Activated CD4-positive, alpha-beta T cell treated with anti-CD3 and anti-CD28 coated beads for 4 hours (primary cell): ENCODE measurements at places on chromosomes 4 and X.
A peak's percentile ranks its signal among the peaks of the same experiment; 100 is the strongest.

DNA sequence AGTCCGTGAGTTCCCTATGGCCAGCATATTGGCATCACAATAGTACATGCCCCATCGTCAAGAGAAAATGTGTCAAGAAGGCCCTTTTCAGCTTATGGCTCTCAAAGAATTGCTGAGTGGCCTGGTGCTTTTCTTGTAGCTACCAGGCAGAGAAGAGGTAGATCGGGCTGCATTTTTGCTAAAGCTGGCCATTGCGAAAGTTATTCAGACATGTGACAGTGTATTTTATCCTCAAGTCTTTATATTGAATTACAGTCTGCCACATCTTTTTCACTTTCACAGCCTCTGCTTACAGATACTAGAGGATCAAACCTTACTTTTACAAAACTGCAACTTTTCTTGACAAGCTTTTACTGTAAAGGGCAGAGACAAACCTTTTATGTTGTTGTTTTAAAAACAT is 261.5 kb upstream of the IGFBP7 start:
- DNase-seq, result no peak

DNA sequence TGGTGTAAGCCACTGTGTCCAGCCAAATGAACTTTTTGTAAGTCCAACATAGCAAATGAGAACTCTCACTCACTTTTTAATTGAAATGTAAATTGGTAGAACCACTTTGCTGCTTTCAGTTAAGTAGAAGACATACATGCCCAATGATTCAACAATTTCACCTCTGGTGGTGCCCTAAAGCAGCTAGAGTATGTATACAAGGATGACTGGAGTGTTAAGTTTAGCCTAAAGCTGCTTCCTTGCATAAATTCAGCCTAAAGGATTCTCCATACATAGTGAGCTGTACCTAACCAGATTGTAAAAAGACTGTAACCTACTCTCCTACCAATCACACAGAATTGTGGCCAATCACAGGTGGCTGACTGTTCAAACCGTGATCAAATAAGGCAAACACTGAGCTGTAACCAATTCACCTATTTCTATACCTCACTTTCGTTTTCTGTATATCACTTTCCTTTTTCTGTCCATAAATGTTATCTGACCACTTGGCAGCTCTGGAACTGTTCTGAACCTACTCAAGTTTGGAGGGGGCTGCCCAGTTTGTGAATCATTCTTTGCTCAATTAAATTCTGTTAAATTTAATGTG is 39.9 kb downstream of the PDS5A start:
- no peak for DNase-seq

DNA sequence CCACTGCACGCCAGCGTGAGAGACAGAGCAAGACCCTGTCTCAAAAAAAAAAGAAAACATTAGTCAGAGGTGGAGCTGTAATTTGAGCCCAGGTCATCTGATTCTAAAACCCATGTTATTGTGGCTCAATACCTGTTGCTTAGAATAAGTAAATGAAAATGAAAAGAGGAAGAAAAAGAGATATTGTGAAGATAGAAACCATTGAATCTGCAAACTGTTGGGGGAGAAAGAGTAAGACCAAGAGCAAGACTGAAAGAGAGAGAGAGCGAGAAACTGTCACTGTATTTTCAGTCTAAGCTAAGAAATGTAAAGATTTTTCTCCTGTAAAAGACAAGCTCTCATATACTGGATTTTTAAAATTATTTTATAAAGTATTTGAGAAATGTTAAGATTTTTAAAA is 9.7 kb upstream of the IGSF1 start:
- DNase-seq, result no peak

- no peak for DNase-seq
Measured at GRCh38 chr4:77432717-77433417, 172.8 kb upstream of the CXCL13 start.

DNA sequence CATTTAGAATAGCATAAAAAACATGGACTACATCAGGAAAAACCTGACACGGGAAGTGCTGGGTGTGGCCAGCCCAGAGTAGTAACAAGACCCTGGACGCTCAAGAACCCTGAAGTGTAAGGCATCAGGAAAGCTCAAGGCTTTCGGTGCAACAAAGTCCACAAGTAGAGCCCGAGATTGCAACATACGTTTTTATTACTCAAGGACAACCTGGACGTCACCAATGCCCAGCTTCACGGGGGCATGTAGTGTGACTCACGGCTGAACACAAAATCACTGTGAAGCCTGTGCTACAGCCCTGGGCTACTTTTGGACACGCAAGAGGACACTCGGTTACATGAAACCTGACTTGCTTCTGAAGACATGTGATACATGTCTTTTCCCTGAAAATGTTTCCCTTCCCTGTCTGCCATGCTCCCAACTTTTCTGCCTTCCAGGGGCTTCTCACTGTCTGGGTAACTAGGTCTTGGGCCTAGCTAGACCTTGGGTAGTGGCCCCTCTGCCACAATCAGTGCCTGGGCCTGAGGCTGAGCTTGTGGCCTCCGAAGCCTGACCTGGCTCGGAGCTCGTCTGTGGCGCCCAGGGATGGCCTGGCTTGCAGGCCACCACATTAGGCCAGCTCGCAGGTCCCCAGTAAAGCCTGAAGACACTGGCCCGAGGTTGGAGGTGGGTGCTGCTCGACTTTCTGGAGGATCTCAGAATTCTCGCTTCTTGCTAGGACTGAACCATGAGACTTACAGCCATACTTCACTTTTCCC is 9.2 kb downstream of the IRAK1 start:
- no peak for DNase-seq

DNA sequence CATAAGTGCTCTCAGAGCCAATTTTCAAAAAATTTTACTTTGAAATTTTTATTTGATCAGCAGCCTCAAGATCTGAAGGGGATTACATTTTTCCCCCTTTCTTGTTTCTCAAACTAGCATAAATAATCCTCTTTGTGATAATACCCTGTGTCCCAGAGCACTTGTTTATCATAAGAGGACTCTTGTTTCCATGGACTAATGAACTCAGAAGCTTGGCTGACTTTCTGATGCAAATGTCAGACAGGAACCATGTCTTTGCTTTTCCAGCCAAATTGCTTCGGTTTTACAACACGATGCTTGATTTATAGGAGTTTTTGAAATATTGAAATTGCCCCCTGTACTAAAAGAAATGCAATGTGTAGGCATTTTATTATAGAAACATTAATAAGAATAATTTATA is 859.3 kb upstream of the LCORL start:
- no peak for DNase-seq

- DNase-seq, result peak; percentile 17
Measured at GRCh38 chr4:7938609-7939376, 868 bp downstream of the AFAP1 start.

GRCh38 chr4:8112672-8113071 is 45.9 kb downstream of the ABLIM2 start:
- DNase-seq, result no peak

DNA sequence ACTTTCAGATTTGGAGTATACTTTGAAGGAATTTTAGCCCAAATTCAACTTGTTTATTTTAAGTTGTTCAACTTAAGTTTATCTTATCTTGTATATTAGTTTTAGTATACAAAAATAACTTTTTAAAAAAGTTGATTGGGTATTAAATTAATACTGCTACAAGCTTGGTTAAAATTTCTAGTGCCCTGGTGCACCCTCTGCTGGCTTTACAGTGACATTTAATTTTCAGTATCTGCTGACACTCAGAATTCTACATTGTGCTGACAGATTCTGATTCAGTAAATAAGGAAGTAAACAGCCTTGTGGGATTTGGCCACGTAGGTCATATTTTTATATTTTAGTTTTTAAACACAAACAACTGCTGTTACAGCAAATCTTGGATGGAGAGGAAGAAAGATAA is 2.9 kb downstream of the EDA start:
- DNase-seq, result no peak

DNA sequence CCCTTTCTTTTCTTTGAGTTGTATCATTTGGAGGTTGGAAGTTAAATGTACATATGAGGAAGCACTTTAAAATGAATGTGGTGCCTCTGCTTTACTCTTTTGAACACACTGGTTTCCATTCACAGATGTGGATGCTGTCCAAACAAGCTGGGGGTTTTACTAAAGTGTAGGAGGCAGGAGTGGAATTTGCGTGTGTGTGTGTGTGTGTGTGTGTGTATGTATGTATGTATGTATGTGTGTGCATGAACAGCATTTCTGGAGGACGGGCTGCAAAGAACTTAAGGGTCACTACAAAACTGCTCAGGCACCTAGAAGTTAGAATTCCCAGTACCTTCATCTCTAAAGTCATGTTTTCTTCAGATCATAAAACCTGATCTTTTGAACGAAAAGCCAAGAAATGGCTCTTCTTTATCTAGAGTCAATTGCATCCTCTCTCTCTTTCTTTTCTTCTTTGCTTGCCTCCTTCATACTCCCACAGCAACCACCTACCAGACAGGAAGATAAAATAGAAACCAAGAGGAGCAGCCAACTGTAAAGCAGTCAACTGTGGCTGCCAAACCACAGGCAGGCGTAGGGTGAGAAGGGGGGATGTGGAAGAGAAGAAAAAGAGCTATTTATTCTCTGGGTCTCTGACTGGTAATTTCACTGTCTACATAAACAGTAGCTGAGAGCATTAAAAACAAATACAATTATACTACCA is 177.0 kb upstream of the RASGEF1B start:
- DNase-seq, result peak; percentile 9

DNA sequence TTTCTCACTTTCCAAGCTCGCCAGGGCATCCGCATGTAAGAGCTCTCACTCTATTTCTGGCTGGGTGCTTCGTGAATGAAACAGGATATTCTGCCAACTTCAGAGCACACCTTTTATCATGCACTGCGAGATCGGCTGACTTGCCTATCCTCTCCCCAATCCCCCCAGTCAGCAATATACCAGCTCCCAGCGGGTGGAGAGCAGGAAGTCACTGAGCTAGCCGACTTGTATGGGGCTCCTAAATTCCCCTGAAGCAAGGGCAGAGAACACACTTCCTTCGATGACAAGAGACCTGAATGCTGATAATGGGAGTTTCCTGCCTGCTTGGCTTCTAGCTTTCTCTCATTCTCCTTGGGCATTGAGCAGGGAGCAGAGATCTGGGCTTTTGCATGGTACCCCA is 33.8 kb upstream of the MAMLD1 start:
- DNase-seq, result no peak

GRCh38 chrX:111352424-111352823 is 59.6 kb downstream of the DCX start:
- no peak for DNase-seq

DNA sequence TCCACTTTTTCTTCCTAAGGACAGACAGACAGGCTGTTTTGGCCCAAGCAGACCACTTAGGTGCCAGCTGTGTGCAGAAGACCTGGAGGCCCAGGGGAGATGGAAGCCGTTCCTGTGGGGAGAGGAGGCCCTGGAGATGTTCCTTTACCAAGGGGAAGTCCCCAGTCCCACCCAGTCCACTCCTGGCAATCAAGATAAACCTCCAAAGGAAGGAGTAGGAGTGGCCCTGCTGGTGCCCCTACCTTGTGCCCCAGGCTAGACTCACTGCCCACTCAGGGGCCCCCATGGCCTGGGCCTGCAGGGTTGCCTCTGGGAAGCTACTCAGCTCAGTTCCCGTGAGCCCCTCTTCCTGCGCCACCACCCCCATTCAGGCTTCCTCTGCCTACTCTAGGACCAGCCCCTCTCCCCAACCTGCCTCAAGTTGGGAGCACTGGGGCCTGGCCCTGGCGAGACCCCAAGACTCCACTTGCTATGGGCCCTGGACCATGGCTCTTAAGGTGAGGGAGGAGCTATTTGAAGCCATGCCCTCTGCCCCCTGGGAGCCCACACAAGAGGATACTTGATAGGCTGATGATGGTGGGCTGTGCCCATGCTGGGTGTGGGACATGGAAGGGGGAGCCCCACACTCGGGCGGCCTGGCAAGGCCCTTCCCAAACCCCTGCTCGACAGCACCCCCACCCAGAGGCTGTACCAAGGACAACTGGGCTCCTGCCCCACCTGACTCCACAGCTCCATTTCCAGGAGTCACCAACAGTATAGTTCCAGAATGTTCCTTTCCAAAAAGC is 24.8 kb upstream of the RNF4 start:
- DNase-seq, result no peak

- no peak for DNase-seq
Measured at GRCh38 chrX:20147561-20147960, 5.9 kb upstream of the EIF1AX start.

GRCh38 chrX:12471061-12471460 is 320.2 kb upstream of the PRPS2 start:
- no peak for DNase-seq

DNA sequence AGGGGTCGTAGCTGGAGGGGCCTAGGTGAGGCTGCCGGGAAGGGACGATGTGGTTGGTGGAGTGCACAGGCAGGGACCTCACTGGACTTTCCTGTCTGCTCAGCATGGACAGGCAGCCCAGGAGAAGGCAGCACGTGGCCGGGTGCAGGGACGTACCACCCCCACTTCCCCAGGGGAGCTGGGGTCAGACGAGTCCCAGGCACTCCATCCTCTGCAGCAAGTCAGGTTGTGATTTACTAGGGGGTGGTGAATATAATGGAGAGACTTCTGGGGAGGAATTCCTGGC is 1.5 kb upstream of the CTBP1 start:
- DNase-seq, result no peak
